ENCODE measurements at places on chromosomes 11 and 22.

DNA sequence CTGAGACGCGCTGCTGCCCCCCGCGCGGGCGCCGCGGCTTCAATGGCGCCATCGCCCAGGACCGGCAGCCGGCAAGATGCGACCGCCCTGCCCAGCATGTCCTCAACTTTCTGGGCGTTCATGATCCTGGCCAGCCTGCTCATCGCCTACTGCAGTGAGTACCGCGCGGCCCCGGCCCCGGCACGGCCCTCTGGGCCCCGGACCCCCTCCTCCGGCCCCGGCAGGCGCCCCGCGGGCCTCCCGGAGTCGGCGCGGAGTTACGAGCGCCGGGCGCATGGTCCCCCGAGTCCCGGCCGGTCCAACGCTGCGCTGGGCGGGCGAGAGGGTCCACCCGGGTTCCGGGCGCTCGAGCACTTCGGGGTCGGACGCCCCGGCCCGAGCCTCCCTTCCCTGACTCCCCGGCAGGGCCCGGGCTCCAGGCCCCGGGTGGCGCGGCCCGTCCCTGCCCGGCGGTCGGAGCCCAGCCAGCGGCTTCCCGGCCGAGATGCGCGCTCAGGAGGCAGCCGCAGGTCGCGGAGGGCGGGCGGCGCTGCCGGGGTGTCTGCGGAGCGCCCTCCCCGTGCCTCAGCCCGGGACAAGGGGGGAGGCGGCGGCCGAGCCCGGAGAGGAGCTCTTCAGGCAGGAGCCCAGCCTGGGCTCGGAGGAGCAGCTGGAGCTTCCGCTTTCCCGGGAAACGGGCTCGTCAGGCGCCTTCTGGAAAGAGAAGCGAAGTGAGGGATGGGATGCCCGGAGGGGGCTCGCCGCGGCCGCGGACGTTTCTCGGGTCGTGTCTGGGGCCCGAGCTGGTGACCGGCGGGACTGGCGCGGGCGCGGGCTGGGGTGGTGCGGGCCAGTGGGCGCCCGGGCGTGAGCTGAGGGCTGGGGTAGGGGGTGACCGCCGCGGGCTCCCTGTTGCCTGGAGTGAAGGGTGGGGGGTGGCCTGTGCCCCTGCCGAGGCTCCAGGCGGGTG, 1337.8 kb downstream of the BRD1 start:
- peak; percentile 49 for DNase-seq

GRCh38 chr22:24489011-24489410, 6.1 kb upstream of the UPB1 start:
- peak; percentile 38 for DNase-seq

GRCh38 chr11:116607027-116607426, 165.8 kb downstream of the BUD13 start:
- no peak for DNase-seq

DNA sequence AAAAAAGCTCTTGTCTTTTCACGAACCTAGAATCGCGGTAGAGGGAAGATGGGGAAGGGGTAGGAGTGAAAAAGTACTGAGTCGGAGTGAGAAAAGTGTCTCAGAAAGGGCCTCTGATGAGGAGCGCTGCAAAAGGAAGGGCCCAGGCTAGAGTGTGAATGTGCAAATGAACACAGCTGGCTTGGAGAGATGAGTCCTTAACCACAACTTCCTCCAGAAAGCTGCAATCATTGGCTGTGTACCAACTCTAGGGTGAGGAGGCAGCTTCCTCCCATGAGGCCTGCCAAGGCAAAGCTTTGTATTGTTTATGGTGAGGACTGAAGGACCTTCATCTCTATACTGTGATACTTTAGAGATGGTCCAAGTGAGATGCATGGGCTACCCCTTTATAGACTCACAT, 566.9 kb upstream of the ANO5 start:
- peak; percentile 42 for DNase-seq

DNA sequence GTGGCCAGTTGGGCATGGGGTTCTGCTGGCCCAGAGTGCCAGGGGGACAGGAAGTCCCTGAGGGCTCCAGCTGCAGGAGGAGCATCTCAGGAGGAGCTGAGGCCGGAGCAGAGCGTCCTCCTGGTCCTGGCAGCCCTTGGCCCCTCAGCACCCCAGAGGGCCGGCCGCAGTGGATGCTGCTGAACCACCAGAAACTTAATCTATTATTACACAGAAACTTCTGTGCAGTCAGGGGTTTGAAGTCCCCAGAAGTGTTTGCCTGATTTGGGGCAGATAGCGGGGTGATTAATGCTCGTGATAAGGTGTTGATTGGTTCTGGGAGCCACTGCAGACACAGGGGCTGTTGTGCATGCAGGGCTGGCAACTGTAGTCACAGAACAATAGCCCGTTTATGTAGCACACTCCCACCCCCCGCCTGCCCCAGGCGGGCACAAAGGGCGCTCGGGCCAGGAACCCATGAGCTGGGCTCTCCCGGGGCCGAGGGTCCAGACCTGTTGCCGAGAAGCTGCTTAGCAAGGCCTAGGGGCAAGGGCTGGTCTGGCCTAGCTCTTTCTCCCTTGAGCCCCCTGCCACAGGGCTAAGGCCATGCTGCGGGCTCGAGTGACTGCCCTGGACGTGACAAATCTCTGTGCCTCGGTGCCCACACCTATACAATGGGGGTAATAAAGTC, 29.0 kb upstream of the KCNQ1OT1 start:
- DNase-seq, result no peak

DNA sequence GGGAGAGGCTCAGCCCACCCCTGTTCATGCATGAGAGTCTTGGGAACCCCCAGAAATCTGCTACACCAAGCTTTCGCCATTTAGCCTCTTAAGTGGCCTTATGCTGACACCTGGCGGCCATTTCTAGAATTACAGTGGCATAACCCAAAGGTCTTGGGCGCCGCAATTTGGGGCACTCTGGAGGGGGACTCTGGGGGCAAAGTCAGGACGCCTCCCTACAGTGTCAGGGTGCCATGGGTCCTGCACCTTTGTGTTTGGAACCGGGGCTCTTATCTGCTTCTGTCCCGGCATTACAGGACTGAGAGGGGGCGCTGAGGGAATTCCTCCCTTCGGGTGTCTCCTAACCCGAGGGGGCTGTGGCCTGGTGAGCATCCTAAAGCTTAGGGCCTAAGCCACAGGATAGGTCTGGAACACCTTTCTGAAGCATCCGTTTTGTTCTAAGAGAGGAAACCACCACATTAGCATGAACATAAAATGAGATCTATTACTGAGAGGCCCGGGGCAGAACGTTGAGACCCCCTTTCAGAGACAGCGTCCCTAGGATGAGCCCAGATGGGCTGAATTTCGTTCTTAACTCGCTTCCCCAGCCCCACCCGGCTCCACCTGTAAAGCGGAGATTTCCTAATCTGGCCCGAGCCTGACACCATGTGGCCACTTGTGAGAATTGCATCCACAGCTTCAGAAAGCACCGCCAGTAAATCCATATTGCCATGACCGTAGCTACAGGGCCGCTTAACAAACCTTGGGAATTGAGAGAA, 9.3 kb downstream of the INS start:
- peak; percentile 61 for DNase-seq

DNA sequence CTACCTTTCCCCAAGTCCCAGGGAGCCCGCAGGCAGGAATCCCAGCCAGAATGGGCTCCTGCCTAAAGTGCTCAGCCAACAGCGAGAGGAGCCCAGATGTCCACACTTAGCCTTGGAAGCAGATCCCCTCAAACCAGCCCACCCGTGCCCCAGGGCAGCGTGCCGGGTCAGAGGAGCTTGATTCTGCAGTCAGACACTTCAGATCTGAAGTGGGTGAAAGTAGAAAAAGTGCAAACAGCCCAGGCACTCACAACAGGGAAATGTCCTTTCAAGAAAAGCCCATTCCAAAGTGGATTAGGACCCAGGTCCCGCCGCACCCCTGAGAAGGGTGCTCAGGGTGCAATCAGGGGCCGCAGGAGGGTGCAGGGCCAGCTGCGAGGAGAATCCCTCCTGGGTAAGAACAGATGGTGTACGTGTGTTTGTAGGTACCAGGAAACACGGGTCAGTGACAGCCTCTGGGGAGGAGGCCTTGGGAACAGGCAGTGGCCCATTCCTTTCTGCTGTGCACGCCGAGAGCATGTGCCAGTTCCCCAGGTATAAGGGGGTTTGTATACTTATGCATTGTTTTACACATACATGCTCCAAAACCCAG, 17.7 kb downstream of the ELFN2 start:
- DNase-seq, result no peak

- DNase-seq, result peak; percentile 86
Measured at GRCh38 chr11:95863486-95864140, 60.3 kb downstream of the MTMR2 start.

DNA sequence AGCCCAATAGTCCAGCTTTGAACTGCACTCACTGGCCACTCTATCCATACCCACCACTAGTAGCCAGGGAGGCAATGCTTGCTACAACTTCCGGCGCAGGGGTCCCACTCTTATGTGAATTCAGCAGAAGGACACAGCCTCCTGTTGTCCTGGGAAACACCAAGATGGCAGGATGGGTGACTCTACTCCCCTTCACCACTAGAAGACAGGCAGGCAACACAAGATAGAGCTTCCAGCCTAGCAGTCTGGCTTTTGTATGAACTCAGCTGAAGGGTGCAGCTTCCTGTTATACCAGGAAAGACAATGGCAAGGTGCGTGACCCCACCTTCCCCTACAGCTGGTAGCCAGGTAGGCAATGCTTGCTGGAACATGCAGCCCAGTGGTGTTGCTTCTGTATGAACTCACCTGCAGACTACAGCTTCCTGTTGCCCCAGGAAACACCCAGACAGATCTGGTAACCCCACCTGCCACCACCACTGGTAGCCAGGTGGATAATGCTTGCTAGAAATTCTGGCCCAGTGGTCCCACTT, 205.2 kb upstream of the KIRREL3 start:
- DNase-seq, result no peak

DNA sequence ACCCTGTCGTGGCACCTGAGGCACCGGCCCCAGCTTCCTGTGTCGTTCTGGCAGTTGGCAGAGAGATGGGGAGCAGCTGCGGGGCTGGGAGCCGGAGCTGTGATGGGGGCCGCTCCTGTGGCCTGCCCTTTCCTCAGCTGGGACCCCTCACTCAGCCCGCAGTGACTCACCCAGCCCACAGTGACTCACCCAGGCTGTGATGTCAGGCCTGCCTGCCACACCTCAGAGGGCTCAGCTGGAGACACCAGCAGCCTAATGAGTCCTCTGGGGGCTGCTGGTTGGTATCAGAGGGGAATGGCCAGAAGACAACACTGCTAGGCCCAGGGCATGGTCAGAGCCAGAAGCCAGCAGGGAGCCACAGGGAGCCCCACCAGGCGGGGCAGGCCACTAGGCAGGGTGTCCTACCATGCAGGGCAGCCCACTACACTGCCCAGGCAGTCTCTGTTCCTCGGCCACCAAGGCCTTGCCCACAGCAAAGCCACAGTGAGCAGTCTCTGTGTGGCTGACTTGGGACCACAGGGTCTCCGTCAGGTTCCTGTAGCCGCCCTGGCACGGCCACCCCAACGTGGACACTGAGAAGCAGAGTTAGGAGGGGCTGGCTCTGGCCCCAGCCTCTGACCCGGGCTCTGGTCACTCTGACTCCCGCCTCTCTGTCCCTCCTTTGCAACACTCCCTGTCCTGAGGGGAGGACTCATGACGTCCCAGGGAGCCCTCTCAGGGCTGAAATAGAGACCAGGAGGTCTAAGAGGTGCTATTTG, 4.2 kb upstream of the FXYD2 start:
- DNase-seq, result peak; percentile 78

DNA sequence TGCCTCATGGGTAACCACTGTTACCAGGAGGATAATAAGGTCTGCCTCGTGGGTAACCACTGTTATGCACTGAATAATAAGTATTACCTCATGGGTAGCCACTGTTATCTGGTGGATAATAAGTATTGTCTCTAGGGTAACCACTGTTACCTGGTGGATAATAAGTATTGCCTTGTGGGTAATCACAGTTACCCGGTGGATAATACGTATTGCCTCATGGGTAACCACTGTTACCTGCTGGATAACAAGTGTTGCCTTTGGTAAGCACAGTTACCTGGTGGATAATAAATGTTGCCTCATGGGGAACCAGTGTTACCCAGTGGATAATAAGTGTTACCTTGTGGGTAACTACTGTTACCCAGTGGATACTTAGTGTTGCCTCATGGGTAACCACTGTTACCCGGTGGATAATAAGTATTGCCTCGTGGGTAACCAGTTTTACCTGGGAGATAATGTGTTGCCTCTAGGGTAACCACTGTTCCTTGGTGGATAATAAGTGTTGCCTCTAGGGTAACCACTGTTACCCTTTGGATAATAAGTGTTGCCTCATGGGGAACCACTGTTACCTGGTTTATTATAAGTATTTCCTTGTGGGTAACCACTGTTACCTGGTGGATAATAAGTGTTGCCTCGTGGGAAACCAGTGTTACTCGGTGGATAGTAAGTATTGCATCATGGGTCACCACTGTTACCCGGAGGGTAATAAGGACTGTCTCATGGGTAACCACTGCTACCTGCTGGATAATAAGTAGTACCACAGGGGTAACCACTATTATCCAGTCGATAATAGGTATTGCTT, 10.6 kb upstream of the NXPE4 start:
- no peak for DNase-seq

DNA sequence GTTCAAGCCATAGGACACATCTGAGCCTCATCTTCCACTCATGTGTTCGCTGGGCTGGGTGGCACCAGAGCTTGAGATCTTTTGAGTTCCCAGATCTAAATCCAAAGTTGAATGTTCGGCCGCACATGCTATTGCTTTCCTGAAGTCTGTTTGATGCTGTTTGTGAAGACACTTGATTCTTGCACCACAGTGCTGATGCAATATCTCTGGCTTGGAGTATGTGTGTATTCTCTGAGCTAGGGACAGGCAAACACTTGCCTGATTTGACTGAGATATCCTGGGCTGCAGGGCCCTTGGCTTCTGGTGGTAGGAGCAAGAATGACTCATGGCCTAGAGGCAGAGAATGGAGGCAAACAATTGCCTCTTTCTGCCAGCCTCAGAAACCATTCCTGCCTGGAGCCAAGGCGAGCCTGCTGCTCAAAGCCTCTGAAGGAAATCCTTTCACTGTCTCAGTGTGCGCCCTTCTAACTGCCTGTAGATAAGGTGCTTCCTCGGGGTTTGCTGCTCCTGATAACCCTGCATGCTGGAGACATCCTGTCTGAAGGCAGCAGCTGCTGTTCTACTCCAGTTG, 73.0 kb downstream of the CYB5R2 start:
- peak; percentile 52 for DNase-seq

GRCh38 chr11:126072141-126072741, 9.6 kb upstream of the CDON start:
- peak; percentile 62 for DNase-seq

GRCh38 chr11:45102810-45103621, 43.4 kb upstream of the PRDM11 start:
- peak; percentile 82 for DNase-seq

DNA sequence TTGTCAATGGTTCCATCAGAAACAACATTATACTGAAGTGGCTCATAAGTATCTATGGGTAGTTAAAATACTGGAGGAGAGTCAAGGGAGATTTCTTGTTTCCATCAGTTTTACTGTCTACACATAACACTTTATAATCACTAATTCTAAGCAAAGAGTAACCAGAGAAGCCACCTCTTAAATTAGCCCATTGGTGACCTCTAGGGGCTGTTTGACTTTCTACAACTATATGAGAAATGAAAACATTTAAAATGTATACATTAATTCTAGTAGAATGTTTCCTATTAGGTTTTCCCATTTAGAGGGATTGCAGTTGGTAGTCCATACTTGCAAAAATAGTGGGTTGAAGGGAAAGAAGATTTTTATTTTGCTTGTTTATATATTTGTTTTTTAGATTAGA, 504.3 kb downstream of the FAM181B start:
- DNase-seq, result peak; percentile 30
